Activated CD4-positive, alpha-beta T cell treated with anti-CD3 and anti-CD28 coated beads for 48 hours (primary cell): ENCODE measurements at places on chromosomes 6 and 20.

DNA sequence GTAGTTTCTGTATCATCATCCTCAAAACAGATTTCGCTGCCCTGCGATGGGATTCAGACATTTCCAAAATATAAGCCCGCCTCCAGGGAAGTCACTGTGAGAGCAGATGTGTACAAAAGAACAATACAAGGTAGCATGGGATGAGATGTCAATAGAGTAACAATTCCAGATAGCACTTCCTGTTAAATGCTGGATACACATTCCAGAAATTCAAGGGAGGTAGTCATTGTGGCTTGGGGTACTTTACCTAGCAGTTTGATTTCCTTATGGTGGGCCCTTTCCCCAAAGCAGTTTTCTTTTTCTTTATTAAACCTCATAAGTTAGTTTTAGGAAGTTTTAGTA is 2.5 kb downstream of the RNF217 start:
- DNase-seq: no peak

DNA sequence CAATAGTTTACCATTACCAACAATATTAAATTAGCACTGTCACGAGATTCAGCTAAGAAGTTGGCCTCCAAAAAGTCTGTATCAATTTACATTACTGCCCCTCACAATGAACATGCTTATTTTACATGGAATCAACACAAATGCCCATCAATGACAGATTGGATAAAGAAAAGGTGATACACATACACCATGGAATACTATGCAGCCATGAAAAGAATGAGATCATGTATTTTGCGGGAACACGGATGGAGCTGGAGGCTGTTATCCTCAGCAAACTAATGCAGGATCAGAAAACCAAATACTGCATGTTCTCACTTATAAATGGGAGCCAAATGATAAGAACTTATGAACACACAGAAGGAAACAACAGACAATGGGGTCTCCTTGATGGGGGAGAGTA is 211.8 kb upstream of the RREB1 start:
- DNase-seq: no peak

DNA sequence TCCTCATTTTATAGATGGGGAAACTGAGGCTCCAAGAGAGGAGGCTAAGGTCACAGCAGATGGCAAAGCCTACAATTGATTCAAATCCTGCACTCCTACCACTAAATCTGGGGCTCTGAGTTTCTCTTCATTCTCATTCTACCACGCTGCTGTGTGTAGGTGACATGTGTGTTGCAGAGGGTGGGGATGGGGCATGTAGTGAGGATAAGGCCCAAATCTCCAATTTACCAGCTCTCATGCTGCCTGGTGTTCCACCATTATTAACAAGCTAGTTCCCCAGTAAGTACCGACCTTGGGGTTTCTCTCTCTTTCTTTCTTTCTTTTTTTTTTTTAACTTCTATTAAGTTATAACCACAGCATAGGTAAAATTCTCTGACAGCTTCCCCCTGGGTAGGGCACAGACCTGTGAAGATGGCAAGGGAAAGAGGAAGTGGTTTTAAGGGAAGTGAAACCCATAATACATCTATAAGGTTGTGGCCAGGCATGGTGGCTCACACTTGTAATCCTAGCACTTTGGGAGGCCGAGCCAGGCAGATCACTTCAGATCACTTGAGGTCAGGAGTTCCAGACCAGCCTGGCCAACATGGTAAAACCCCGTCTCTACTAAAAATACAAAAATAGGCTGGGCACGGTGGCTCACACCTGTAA is 13.0 kb upstream of the MATN4 start:
- no peak for DNase-seq

DNA sequence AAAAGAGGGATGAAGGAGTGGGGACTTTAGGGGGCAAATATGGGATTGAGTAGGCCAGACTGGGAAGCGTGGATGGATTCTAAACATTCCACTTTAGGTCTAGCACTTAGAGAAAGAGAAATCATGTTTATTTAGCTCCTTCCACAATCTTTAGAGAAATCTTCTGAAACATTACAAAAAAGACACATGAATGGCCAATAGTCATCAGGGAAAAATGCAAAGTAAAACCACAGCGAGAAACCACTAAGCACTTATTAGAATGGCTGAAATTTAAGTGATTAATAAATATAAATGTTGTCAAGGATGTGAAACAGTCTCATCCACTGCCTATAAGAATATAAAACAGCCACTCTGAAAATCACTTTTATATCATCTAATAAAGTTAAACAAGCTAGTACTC is 46.9 kb downstream of the HLA-A start:
- DNase-seq: no peak

- no peak for DNase-seq
These were observed 265.9 kb upstream of the RIN2 start for GRCh38 chr20:19492116-19492515.

- DNase-seq: no peak
These were observed 204.5 kb downstream of the ERMARD start for GRCh38 chr6:169955731-169956437.
